Psoas muscle (tissue), 8 donors: ENCODE measurements at places on chromosomes 1 and 21. TPM values are rescaled to one million over a fixed set of nuclear protein-coding genes. Genes with fewer than 3 reads are reported as not detected.

DNA sequence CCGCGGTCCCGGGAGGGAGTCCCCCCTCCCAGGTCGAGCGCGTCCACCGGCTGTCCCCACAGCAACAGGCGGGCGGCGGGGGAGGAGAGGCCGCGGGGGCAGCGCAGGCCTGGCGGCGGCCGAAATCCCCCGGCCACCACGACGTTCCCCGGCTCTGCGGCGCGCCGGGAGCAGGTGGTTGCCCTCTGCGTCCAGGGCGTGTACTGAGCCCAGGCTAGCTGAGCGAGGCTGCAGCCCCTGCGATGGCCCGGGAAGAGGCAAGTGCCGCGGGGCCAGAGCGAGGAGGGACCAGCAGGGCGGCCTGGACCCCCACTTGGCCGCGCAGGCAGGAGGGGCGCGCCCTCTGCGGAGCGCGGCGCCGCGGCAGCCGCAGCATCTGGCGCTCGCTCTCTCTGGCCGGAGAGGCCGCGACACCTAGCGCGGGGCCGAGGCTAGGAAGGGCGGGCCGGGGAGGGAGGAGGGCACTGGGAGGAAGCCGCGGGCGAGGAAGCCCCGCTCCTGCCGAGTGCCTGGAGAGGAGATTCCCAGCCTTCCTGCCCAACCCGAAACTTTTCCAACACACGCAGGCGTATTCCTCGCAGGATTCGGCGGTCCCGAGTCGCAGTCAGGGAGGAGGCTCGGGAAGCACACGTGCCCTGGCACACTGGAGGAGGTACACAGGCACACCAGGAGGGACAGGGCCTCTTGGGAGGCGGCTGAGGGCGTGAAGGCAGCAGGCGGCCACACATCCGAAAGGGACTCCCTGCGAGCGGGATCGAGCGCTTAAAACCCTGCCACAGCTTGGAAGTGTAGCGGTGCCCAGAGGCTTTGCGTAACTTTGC lies 4.9 kb upstream of the PROX1 start:
- no peaks in the 10 kb centered on the region for H3K27me3 ChIP-seq
- H3K36me3 ChIP-seq: no peaks in the 10 kb centered on the region
- H3K27ac ChIP-seq: no peak overlapping the region

- H3K27ac ChIP-seq: no peak overlapping the region
- H3K4me1 ChIP-seq: no peaks in the 10 kb centered on the region
- H3K4me3 ChIP-seq: no peak overlapping the region
- no peaks in the 10 kb centered on the region for H3K27me3 ChIP-seq
- no peaks in the 10 kb centered on the region for H3K36me3 ChIP-seq
These were observed 49.4 kb downstream of the CAPN9 start for GRCh38 chr1:230796626-230797025.

- H3K4me3 ChIP-seq: no peak overlapping the region
- no peaks in the 10 kb centered on the region for H3K27me3 ChIP-seq
- H3K36me3 ChIP-seq: peaks cover 97% of the 10 kb centered on the region
- no peak for DNase-seq
- no peak overlapping the region for H3K27ac ChIP-seq
These were observed 5.2 kb downstream of the KHDC4 start for GRCh38 chr1:155929057-155929456.

DNA sequence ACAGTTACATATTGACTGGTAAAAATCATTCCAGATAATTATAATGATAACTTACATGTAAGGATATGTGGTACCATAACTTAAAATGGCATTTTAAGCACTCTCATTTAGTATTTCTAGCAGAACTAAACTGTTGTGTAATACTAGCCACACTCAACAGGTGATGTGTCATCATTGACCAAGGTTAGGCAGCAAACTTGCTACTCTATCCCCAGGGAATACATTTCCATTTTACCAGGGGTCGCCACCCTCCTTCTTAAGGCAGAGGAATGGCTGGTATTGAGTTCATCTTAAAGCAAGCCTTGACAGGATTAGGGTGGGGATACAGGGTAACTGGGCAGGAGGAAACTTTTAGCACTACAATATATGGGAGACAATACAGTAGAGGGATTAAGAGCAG lies 259.8 kb upstream of the CAMK1G start:
- DNase-seq: no peak
- H3K36me3 ChIP-seq: no peaks in the 10 kb centered on the region
- H3K27me3 ChIP-seq: no peaks in the 10 kb centered on the region
- no peaks in the 10 kb centered on the region for H3K4me1 ChIP-seq

DNA sequence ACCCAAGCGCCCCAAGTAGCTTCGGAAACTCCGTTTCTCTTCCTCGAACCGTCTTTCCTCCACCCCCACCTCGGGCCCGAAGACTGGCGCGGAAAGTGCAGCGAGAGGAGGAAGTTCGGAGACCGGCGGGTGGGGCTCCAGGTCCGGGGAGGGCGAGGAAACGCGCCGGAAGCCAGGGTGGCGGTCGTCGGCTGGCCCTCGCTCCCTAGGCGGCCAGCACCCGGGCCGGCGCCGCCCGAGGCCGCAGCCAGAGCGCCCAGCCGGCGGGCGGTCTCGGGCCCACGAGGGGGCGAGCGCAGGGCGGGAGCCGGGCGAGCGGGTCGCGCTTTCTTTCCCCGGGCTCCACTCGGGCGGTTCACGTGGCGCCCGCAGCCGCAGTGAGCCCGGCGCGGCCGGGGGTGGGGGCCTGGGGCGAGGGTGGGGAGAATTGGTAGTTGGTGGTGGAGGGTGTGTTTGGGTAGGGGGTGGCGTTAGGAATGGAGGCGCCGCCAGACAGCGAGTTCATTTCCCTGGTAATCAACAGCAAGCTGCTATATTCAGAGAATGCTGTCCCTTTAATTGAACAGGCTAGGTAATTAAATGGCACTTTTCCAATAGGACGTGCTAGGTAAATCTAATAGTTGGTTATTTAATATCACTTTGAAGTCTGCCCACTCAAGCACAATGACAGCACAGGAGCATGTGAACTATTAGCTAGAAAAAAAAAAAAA lies 6.7 kb downstream of the LMO4 start:
- H3K4me3 ChIP-seq: peak overlapping the region; percentile 71
- H3K36me3 ChIP-seq: peaks cover 34% of the 10 kb centered on the region
- H3K4me1 ChIP-seq: peaks cover 40% of the 10 kb centered on the region
- no peaks in the 10 kb centered on the region for H3K27me3 ChIP-seq
- H3K27ac ChIP-seq: peak overlapping the region; percentile 80
- peak; percentile 84 for DNase-seq

DNA sequence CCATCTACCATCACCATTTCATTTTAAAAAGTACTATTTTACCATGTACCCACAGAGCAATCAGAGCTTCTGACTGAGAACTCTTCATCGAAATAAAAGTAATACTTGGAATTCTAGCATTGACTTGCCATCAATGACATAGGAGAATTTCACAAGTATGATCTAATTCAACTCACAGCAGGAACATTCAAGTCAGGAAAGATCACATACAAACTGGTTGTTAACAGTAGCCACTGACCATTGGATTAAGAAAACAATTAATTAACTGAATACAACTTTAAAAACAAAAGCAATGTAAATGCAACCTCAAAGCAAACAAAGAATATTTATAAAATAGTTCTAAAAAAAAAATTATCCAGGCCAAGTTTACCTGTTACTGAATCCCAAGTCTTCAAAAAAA lies 18.8 kb downstream of the RNF115 start:
- H3K4me3 ChIP-seq: no peak overlapping the region
- H3K27me3 ChIP-seq: no peaks in the 10 kb centered on the region
- H3K27ac ChIP-seq: peak overlapping the region; percentile 83
- H3K4me1 ChIP-seq: peaks cover 76% of the 10 kb centered on the region
- no peaks in the 10 kb centered on the region for H3K36me3 ChIP-seq

DNA sequence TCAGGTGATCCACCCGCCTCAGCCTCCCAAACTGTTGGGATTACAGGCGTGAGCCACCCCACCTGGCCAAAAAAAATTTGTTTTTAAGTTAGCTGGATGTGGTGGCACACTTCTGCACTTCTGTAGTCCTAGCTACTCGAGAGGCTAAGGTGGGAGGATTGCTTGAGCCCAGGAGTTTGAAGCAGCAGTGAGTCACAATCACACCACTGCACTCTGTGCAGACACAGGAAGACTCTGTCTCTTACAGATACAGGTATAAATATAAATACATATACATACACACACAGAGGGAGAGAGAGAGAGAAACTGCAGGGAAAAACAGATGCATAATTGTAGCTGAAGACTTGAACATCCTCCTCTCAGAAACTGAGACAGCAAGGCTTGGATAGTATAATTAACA lies 34.8 kb upstream of the EPS15 start:
- no peak for DNase-seq
- H3K27ac ChIP-seq: no peak overlapping the region
- no peak overlapping the region for H3K4me3 ChIP-seq

- no peaks in the 10 kb centered on the region for H3K36me3 ChIP-seq
- H3K27me3 ChIP-seq: peaks cover 2% of the 10 kb centered on the region
- no peak overlapping the region for H3K27ac ChIP-seq
- no peak overlapping the region for H3K4me3 ChIP-seq
These were observed 3.9 kb upstream of the LEFTY2 start for GRCh38 chr1:225944951-225945350.

GRCh38 chr1:166083887-166084286 lies 82.9 kb downstream of the FAM78B start:
- DNase-seq: no peak
- H3K4me3 ChIP-seq: no peak overlapping the region
- H3K27me3 ChIP-seq: no peaks in the 10 kb centered on the region
- H3K36me3 ChIP-seq: no peaks in the 10 kb centered on the region
- H3K4me1 ChIP-seq: no peaks in the 10 kb centered on the region

DNA sequence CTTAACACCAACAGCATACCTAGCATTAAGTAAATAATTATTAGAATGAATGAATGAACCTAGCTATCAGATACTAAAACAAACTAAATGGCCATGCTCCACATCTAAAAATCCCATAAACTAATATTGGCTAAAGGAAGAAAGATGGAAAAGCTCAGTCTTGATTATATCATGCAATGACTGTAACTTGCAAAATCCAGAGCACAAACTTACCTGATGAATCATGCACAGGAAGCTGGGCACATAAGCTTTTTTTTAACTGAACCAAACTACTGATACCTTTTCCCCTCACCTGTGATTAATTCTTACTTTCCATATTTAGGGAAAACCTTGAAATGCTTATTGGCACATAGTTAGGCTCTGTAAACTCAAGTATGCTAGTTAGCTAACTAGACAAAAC lies 70.2 kb downstream of the KIF14 start:
- no peak overlapping the region for H3K27ac ChIP-seq
- DNase-seq: no peak
- H3K4me1 ChIP-seq: no peaks in the 10 kb centered on the region
- H3K27me3 ChIP-seq: no peaks in the 10 kb centered on the region
- H3K36me3 ChIP-seq: no peaks in the 10 kb centered on the region

GRCh38 chr1:226424221-226425003 lies 16.5 kb upstream of the PARP1 start:
- no peak for DNase-seq
- no peak overlapping the region for H3K4me3 ChIP-seq
- H3K27me3 ChIP-seq: no peaks in the 10 kb centered on the region
- peaks cover 3% of the 10 kb centered on the region for H3K4me1 ChIP-seq
- H3K36me3 ChIP-seq: no peaks in the 10 kb centered on the region
- H3K27ac ChIP-seq: no peak overlapping the region

GRCh38 chr1:44297695-44298400 lies 57.2 kb downstream of the ERI3 start:
- no peaks in the 10 kb centered on the region for H3K27me3 ChIP-seq
- H3K4me3 ChIP-seq: no peak overlapping the region
- no peaks in the 10 kb centered on the region for H3K36me3 ChIP-seq
- no peak overlapping the region for H3K27ac ChIP-seq

GRCh38 chr1:184747089-184747955 lies 7.3 kb downstream of the EDEM3 start:
- H3K4me1 ChIP-seq: peaks cover 40% of the 10 kb centered on the region
- H3K36me3 ChIP-seq: peaks cover 19% of the 10 kb centered on the region
- no peak overlapping the region for H3K27ac ChIP-seq
- no peaks in the 10 kb centered on the region for H3K27me3 ChIP-seq

GRCh38 chr1:119485201-119485600 lies 21.8 kb upstream of the HSD3B1 start:
- H3K27ac ChIP-seq: no peak overlapping the region
- H3K27me3 ChIP-seq: no peaks in the 10 kb centered on the region
- no peak overlapping the region for H3K4me3 ChIP-seq
- H3K4me1 ChIP-seq: no peaks in the 10 kb centered on the region
- no peaks in the 10 kb centered on the region for H3K36me3 ChIP-seq
- no peak for DNase-seq

- DNase-seq: no peak
- H3K27ac ChIP-seq: no peak overlapping the region
- H3K27me3 ChIP-seq: no peaks in the 10 kb centered on the region
- H3K36me3 ChIP-seq: no peaks in the 10 kb centered on the region
These were observed 31.9 kb upstream of the KCNA2 start for GRCh38 chr1:110638058-110638457.

GRCh38 chr1:31788825-31789256 lies 24.7 kb upstream of the ADGRB2 start:
- H3K36me3 ChIP-seq: no peaks in the 10 kb centered on the region
- H3K27me3 ChIP-seq: no peaks in the 10 kb centered on the region
- H3K4me1 ChIP-seq: peaks cover 4% of the 10 kb centered on the region
- peak overlapping the region; percentile 56 for H3K27ac ChIP-seq

GRCh38 chr1:31814631-31815306 lies 1.1 kb downstream of the SPOCD1 start:
- H3K36me3 ChIP-seq: no peaks in the 10 kb centered on the region
- H3K4me3 ChIP-seq: no peak overlapping the region
- no peak for DNase-seq

DNA sequence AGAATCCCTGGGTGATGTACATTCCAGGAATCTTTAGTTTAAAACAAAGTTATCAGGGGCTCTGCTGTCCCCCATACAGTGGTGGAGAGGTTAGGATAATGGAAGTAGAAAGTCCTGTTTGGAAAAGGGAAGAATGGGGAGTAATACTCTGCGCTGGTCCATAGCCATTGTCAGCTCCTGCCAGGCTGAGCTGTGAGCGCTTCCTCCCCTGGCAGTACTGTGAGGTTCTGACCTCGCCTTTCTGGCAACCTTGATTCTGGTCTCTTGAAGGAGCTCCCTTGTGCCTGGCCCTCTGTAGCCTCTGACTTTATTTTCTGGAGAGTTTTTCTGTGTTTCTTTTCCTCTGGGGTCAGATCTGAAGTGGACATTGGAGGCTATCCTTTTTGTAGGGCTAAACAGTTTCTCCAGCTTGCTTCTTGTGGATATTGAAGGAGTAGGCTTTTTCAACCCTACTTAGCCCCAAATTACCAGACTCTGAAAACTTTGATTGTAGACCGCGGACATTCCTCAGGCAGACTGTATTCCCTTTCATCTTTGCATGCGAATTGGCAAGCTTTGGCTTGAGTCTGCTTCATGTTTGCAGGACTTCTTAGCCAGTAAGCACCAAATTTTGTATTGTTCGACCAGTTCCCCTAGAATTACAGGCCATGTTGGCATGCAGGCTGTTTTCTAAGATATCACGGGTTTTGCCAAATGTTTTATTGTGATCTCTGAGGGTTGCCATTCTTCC lies 13.8 kb downstream of the UBE4B start:
- no peak overlapping the region for H3K4me3 ChIP-seq
- H3K27me3 ChIP-seq: no peaks in the 10 kb centered on the region
- H3K27ac ChIP-seq: peak overlapping the region; percentile 64
- peaks cover 38% of the 10 kb centered on the region for H3K4me1 ChIP-seq

GRCh38 chr21:26739189-26739588 lies 106.0 kb downstream of the ADAMTS1 start:
- H3K27me3 ChIP-seq: no peaks in the 10 kb centered on the region
- DNase-seq: no peak
- H3K36me3 ChIP-seq: no peaks in the 10 kb centered on the region
- no peak overlapping the region for H3K4me3 ChIP-seq

GRCh38 chr1:232291261-232291660 lies 338.7 kb downstream of the SIPA1L2 start:
- no peak overlapping the region for H3K4me3 ChIP-seq
- H3K27me3 ChIP-seq: no peaks in the 10 kb centered on the region
- no peaks in the 10 kb centered on the region for H3K36me3 ChIP-seq

Gene RAB3B
- not detected for total RNA-seq

Gene SLC25A34
- 34.7 TPM for total RNA-seq

Gene SHISAL2A
- 1.6 TPM for total RNA-seq

Gene OR2T33
- not detected for total RNA-seq

Gene KRTCAP2
- total RNA-seq: 115 TPM

Gene TEX38
- not detected for total RNA-seq

Gene ITLN2
- not detected for total RNA-seq
